ENCODE measurements at places on chromosomes 12 and 14. TPM values are rescaled to one million over a fixed set of nuclear protein-coding genes. Genes with fewer than 3 reads are reported as not detected.

DNA sequence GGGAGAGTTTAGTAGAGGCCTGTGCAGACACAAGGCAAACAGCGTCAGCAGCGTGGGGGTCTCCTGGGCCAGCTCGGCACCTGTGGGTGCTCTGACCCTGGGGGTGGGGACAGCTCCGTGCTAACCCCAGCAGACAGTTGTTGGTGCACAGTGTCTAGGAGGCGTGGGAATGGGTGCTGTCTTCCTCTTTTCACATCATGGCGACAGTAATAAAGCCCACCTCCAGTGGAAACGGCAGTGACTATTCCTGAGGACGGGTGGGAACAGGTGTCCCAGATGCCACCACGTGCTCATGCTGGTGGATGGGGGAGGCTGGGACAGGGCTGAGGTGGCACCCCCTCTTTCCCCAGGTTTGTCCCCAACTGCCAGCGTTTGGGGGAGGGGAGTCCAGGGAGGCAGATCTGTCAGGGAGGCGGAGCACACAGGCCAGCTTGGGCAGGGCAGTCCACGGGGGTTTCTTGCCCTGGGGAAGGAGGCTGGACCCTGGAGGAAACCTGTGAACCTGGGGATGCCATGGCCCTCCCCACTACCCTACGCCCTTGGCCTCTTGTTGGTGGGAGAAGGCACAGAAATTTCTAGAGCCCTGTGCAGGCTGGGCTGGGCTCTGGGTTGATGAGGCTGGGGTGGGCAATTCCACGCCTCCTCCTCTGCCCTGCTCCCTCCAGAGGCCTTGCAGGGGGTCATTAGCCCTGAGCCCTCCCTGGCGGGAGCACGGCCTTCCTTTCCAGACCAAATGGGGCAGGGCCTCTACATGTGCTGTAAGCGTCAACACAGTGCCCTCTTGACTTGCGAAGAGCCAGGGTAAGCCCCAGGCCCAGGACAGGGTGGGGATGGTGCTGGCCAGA, 3.8 kb downstream of the ZBTB42 start:
- no peak for DNase-seq

C12orf50 gene
- polyA plus RNA-seq: 0.18 TPM

- DNase-seq: no peak
Observed at GRCh38 chr14:64598404-64598803, 48.6 kb downstream of the PPP1R36 start.

COCH gene
- 1.7 TPM for polyA plus RNA-seq

NIN gene
- 14.7 TPM for polyA plus RNA-seq

- DNase-seq: no peak
Observed at GRCh38 chr12:56042843-56043242, 1.1 kb downstream of the RPS26 start.
